Upper lobe of right lung (tissue), 1 donor: ENCODE measurements at places on chromosomes 12 and 14. TPM values are rescaled to one million over a fixed set of nuclear protein-coding genes. Genes with fewer than 3 reads are reported as not detected.
A peak's percentile ranks its signal among the peaks of the same experiment; 100 is the strongest.

GRCh38 chr12:100895192-100895591, 100.6 kb downstream of the ANO4 start:
- no peaks in the 10 kb centered on the region for H3K36me3 ChIP-seq
- H3K4me3 ChIP-seq: no peak overlapping the region
- DNase-seq: no peak

- H3K27me3 ChIP-seq: no peaks in the 10 kb centered on the region
- no peaks in the 10 kb centered on the region for H3K36me3 ChIP-seq
- peak overlapping the region; percentile 69 for H3K4me3 ChIP-seq
- no peak overlapping the region for H3K27ac ChIP-seq
Observed at GRCh38 chr12:132686825-132687210, 324 bp downstream of the POLE start.

DNA sequence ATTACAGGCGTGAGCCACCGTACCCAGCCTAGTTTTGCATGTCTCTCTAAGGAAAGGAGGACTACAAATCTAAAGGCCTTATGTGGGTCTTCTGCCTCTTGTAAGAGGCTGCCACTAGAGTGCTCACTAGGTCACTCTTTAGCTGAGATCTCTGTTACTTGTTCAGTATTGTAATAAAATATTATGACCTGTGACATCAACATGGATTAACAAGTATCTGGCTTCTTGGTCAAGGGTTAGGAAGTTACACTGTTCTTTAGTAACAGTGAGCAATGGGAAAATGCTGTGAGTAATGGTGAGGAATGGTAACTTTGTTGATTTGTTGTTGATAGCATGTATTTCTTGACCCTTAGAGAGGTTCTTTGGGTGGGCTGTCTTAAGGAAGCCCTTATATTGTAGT, 50.5 kb downstream of the ERC1 start:
- H3K36me3 ChIP-seq: no peaks in the 10 kb centered on the region
- H3K27me3 ChIP-seq: no peaks in the 10 kb centered on the region
- H3K27ac ChIP-seq: no peak overlapping the region
- DNase-seq: no peak
- no peak overlapping the region for H3K4me3 ChIP-seq
- H3K4me1 ChIP-seq: no peaks in the 10 kb centered on the region

The LRTM2 gene
- total RNA-seq: not detected

The JAG2 gene
- total RNA-seq: 31.2 TPM
